ENCODE measurements at places on chromosomes 5 and 9. TPM values are rescaled to one million over a fixed set of nuclear protein-coding genes. Genes with fewer than 3 reads are reported as not detected.

PCA3 gene
- total RNA-seq = under 0.01 TPM

DNAI1 gene
- total RNA-seq = 0.12 TPM

AHRR gene
- total RNA-seq = 26.7 TPM

SLC46A2 gene
- not detected for total RNA-seq

SLC6A7 gene
- not detected for total RNA-seq

Data from uterine smooth muscle cell (primary cell).